Brain (organoid and tissue), 16 donors: ENCODE measurements at places on chromosomes 11 and 22.

GRCh38 chr11:88288560-88288959 is 49.0 kb downstream of the CTSC start:
- no peak for DNase-seq

- DNase-seq = no peak
Observed at GRCh38 chr11:15969701-15970329, 386.5 kb downstream of the SOX6 start.

GRCh38 chr11:117022526-117022925 is 75.7 kb downstream of the SIK3 start:
- no peak for DNase-seq

DNA sequence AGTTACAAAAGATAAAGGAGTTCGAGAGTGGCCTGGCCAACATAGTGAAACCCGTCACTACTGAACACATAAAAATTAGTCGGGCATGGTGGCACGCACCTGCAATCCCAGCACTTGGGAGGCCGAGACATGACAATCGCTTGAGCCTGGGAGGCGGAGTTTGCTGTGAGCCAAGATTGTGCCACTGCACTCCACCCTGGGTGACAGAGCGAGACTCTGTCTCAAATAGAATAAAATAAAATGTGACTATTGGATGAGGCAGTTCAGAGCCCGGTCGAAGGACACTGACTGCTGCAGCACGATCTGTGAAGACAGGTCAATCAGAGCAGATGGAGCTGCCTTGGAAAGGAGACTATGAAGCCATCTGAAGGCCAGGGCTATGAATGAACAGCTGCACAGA is 37.7 kb upstream of the ANO1 start:
- no peak for DNase-seq

DNA sequence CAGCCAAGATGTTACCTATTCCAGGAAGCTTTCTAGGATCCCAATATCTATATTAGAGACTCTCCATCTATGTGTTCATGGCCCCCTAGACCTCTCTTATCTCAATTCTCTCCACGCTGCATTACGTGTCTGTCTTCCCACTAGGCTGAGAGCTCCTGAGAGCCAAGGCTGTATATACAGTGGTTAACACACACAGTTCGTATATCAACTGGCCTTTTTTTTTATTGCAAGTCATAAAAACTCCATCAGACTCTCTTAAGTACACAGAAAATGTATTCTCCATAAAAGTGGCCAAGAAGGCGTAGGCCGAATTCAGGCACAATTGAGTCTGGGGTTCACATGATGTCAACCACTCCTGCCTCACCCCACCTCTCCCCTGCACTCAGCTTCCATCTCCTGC is 115.9 kb downstream of the TRIM29 start:
- DNase-seq = no peak

- DNase-seq = peak; percentile 23
Observed at GRCh38 chr11:46675288-46675851, 25.0 kb downstream of the ARHGAP1 start.

DNA sequence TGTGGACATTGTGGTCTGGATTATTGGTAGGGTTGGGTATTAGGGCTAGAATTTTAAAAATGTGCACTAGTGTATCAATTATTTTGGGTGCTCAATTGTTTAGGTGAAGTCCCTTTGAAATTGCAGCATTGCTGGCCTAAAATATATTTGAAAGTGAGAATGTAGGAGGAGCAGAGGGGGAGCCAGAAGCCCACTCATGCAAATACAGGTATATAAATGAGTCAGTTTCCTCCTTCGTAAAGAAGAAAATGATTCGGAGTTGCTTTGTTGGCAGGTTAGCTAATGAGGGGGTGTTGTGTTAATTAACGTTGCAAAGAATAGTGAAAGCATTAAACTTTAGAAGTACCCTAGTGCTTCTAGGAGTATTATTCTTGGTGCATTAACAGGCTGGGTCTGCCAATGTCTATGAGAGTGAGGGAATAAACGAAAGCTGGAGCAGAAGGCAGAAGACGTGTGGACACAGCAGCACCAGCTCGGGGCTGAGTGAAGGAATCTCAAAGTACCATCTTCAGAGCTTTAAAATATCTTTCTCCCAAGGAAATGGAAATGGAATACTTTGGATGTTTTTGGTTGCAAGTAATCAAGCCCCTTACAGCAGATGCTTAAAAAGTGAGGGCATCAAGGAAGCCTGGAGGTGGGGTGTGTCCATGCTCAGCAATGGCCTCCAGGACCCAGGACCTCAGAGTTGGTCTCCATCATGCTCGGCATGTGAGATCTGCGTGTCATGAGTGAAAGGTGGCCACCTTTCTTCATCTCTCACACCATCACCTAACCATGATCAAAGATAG is 522.9 kb downstream of the NTM start:
- DNase-seq = no peak

DNA sequence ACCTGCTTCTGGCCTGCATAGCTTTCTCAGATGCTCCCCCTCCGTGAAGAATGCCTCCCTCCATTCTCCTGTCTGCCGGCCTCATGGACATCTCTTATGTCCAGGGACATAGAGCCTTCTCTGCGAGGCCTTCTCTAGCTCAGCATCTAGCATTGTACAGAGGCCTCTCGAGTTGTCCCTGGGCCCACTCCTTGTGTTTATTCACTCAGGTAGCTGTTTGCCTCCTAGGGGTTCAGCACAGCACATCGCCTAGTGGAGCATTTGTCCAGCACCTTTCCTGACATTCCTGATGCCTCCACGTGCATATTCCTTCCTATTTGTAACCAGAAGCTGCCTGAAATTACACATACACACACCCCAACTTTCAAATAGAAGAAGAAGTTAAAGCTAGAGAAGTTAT is 101.3 kb downstream of the TBC1D22A start:
- no peak for DNase-seq
